Activated CD4-positive, alpha-beta T cell treated with anti-CD3 and anti-CD28 coated beads for 48 hours (primary cell): ENCODE measurements at places on chromosomes 3 and 15.

DNA sequence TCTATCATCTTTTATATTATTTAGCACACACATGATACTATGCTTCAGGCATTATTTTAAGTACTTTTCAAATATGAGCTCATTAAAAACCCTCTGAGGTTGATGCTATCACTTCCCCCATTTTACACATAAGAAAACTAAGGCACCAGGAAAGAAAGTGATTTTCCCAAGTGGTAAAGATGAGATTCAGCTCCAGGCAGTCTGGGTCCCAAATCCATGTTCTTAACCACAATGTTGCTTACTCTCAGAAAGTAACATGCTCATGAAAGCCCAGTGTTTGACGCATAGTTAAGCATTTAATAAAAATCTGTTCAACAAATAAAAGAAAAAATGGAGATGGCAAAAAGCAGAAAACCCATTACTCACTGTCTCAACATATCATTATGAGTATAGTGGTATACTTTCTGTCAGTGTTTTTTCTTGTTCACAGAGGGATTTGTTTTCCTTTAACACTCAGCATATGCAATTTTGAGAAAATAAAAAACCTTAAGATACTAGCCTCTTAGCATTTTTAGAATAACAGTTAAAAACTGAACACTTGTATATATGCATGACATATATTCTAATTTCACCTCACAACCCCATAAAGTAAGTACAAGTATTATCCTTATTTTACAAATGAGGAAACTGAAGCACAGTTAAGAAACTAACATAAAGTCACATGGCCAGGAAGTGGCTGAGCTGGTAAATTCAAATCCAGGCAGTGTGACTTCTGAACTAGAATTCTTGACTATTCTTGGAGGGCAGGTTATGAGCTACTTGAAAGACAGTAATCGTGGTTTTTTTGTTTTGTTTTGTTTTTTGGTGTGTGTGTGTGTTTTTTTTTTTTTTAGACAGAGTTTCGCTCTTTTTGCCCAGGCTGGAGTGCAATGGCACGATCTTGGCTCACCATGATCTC is 10.4 kb downstream of the PEAK1 start:
- DNase-seq: no peak

DNA sequence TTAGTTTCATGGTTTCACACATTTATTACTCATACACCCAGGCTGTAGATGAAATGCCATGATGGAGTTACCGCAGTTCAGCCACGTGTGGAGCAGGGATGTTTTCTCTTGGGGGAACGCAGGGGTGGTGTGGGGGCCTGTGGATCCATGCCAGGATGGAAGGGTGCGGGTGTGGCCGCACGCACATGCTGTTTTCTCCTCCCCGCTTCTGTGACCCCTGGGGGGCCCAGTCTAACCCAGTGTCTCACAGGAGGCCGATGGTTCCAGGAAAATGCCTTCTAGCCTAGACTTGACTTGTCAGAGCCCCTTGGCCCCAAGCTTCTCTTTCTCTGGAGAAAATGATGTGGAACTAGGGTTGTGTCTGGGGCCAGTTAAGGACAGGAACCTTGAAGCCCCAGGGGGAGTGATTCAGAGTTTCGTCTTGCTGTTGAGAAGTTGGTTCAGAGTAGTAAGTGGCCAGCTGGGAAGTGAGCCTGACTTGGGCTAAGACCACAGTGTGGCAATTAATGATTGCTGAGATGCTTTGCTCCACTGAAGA is 240.4 kb upstream of the BHLHE40 start:
- peak; percentile 13 for DNase-seq

- DNase-seq: no peak
Observed at GRCh38 chr3:106617276-106617675, 748.5 kb upstream of the CBLB start.

DNA sequence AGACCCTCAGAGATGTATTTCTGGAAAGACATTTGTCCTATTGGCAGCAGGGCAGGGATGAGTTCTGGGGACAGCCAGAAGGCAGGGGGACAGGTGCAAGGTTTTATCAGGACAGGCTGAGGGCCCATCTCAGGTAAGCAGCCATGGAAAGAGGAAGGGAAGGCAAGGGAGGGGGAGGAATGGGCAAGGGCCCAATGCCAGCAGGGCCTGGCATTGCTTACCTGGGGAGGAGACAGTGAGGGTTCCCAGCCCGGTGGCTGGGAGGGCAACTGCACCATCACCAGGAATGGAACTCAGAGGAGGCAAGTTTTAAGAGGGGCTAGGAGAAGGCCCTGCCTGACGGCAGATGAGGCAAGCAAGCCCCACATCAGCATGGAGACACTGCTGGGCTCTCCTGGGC is 3.1 kb downstream of the ARPIN start:
- no peak for DNase-seq

- no peak for DNase-seq
Observed at GRCh38 chr3:55634345-55634744, 147.2 kb upstream of the WNT5A start.

DNA sequence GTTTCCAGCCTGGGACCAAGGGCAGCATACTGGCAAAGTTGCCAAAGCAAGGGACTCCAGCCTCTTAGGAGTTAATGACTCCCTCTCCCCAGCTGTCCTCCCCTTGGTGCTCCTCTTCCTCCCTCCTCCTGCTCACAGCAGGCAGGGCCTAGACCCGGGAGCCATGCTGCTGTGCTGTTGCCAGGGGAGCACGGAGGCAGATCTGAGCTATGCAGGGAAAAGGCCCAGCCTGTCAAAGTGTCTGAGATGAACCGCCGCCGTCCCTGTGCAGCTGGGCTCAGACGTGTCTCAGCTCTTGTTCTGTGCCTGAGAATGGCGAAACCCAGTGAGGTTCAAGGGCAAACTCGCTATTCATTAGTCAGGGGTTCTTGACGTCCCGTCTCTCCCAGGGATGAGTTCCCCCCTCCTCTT is 60.8 kb upstream of the POLG start:
- DNase-seq: no peak

- DNase-seq: no peak
Observed at GRCh38 chr3:148605521-148605920, 92.2 kb upstream of the AGTR1 start.

DNA sequence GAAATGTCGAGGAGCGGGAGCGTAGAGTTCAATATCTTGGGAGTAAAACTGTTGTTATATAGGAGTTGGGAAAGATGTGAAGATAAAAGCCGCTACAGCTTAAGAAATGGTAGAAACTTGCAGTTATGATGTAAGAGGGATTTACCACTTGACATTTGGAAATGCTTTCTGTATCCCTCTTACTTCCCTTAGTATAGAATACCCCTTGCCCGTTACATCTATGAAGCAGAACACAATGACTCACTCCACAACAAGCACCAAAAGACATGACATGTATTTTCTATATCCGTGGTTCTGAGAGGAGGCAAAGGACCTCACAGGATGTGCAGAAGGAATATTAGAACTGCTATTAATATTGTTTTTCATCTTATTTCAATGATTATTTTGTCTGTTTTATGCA is 254.2 kb upstream of the NR2F2 start:
- DNase-seq: no peak

DNA sequence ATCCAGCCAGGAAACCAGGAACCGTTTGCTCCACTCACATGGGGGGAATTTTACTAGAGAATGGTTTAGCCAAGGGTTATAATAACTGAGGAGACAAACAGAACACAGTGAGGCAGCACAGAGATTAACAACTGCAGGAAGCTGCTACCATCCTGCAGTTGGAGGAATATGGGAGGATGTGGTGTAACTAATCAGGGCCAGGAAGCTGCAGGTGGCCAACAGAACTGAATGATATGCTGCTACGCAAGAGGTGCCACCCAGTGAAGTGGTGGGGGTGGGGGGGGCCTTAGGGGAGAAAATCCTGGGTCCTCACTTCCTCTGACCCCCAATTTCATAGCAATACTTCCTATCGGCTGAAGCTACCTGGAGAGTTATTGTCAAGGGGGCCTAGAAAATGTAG is 306.4 kb upstream of the STT3B start:
- DNase-seq: no peak

DNA sequence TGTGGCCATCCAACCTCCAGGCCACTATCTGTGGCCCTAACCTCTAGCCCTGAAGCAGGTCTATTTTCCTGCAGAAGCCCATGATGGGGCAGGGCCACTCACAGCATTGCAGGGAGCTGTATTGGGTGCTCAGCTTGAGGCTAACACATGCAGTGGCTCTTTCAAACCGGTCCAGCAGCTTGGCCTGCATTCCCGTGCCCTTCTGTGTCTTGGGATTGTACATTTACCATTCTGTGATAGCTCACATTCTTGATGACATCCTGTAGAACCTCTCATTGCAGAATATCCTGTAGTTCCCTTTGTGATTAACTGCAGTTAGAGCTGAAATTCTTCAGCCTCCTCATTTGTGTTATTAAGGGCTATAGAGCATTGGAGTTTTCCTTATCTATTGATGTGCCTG is 60.8 kb upstream of the ANKRD34C start:
- DNase-seq: no peak

DNA sequence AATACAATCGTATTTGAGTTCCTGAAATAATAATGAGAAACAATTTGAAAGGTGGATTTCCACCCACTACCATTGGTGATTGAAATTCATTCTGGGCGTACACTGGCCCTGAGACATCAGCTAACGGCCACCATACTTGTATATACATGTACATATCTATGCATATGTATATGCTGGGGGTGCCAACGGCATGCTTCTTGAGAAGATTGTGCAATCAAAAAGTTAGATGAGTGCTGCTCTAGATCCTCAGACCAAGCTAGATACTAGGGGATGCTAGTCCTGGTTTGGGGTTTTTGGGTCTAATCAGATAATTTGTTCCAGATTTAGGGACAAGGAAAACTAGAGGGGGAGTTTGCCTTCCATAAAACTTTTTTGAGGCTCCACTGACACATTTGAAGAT is 2.9 kb downstream of the TMEM40 start:
- DNase-seq: no peak

DNA sequence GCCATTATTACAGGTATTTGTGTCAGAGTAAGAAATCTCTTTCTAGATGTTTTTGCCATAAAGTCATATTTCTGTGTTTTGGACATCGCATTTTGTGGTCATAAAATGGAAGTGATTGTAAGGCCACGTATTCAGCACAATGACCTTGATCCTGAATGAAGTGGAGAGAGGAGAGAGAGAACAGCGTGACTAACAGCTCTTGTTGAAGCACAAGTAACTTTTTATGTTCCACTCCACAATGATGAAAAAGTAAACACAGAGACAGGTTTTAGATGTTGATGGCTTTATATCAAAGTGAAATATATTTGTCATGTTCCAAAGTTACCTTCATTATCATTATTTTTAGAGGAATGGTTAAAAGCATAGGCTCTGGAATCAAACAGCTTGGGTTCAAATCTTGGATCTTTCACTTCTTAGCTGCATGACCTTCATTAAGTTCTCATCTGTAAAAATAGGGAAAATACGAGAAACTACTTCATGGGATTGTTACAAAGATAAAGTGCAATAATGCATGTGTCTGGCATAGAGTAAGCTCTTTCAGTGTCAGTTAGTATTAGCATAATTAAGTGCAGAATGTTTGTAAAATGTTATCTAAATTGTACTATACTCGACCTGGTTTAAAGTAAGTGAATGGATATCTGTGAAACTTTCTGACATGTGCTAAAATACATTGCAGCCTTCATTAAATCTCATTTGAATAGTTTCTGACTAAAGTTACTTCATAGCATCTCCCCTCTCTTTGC is 341.5 kb upstream of the DNAJC19 start:
- no peak for DNase-seq

- DNase-seq: no peak
Observed at GRCh38 chr3:156665291-156665690, 9.1 kb upstream of the TIPARP start.

- no peak for DNase-seq
Observed at GRCh38 chr3:125151442-125151817, 61.1 kb downstream of the SLC12A8 start.

DNA sequence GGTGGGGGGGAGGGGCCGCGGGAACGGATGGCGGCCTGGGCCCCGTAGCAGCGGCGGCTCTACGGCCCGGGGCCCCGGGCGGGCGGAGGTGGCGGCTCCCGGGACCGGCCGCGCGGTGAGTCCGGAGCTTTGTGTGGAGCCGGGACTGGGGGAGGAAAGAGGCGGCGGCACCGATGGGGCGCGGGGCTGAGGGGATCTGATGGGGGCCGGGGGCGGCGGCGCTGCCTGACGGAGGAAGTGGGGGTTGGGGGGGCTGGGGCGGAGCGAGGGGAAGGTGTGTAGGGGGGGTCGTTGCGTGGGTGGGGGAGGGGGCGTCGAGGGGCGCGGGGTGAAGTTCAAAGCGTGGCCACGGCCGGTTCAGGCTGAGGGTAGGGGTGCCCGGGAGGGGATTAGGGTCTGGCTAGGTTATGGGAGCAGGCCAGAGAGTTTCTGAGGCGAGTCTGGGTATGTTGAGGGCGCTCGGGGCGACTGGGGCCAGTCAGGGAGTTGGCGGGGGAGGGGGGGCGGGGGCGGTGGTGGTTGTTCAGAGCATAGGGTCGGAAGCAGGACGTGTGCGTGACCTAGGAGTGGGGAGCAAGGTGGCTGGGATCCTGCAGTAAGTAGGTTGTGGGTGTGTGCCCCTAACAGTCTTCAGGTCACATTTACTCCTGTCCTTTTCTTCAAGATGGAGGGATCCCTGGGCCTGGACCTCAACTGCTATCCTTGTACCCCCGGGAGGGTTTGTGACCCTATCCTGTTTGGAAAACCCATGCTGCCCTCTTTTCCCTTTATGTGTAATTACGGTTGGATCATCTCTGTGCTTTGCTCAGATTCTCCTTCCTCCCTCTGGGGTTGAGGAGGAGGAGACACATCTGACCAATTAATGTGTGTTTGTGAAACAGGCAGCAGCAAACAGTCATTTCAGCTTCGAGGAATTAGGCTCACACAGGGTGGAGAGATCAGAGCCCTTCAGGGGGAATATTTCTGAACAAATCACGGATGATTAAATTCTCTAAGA is 644 bp downstream of the ZNF609 start:
- peak; percentile 41 for DNase-seq

DNA sequence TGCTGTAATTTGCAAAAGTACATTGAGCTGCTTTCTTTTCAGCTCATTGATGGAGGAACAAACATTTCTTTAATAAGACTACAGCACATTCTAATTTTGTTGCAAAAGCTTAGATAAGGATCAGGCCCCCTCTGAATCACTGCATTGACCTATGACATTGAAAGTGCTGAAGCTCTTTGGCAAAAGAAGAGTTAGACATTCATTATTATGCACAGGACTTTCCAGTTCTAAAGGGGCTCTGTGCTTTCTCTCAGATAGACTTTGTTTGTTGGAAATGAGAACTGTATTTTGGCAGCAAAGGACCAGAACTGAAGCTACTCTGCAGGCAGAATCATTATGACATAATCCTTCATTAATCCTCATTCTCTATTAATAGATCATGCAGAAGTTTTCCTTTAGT is 252.9 kb upstream of the SOX2 start:
- DNase-seq: no peak

DNA sequence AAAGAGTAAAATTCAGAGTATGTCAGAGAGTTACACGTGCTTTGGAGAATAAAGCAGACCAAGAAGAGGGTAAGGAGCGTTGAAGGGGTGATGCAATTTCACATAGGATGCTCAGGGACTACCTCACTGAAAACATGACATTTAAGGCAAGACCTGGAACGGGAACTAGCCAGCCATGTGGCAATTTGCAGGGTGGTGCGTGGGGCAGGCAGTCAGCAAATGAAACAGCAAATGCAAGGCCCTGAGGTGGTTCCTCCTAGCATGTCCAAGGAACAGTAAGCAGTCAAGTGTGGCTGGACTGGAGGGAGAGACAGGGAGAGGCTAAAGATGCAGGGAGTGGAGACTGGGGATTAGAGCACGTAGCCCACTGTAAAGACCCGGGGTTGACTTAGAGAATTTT is 146.1 kb upstream of the LPP start:
- no peak for DNase-seq
